Amygdala (tissue), 56 donors: ENCODE measurements at places on chromosomes 6 and 20.

DNA sequence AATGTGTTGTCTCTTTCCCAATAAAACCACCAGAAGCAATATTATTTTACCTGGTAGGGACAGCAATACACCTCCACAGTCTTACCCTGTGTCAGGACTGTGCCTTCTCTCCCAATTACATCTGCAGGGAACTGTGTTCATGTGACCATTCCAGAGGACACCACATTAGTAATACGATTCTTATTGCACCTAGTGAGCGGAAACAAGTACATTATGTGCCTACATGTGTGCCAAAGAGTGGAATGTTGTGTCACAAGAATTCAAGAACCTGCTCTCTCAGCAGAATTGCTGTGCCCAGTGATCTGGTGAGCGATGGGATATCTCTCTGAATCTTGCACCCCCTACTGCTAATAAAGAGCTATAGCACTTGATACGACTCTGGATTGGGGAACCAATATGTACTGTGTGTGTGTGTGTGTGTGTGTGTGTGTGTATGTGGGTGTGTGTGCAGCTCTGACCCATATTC, 57.4 kb upstream of the FOXC1 start:
- no peak for DNase-seq

DNA sequence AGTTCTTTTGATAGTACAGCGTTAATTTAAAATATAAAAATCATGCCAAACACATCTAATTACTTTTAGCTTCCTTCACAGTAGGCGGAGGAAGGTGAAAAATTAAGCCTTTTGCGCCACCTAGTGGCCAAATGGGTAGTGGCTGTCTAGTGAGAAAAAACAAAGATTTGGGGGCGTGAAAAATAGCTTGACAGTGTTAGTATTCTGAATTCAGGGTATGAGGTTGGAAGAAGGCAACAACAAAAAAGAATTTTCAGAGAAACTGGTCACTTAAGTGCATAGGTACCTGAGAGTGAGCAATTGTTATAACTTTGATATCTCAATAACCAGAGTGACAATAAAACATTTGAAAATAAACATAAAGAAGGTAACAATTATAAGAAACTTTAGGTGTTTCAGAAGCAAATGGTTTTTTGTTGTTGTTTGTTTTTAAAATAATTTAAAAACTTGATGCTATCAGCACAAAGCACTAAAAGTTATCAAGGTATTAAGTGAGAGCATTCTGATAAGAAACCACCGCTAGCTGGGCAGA, 14.3 kb downstream of the PSMB9 start:
- no peak for DNase-seq

DNA sequence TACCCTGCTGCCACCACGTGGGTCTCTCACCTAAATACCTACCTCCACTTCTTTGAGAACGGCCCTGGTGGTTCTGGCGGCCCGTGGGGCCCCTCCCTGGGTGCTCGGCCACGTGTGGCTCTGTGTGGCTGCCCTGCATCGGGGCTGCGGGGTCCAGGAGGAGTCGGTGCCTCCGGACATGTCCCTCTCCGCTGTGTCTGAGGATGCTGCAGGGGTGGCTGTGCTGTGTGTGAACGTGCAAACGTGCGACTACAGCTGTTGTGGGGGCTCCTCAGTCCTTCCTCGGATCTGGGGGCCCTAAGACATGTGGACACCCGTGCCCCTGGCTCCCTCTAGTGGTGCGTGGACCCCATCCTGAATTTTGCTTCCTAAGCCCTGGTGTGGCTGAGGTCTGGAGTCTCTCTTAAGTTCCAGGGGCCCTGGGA, 691.8 kb downstream of the QKI start:
- DNase-seq = no peak

GRCh38 chr6:120378582-120379220, 955.6 kb downstream of the TBC1D32 start:
- no peak for DNase-seq

DNA sequence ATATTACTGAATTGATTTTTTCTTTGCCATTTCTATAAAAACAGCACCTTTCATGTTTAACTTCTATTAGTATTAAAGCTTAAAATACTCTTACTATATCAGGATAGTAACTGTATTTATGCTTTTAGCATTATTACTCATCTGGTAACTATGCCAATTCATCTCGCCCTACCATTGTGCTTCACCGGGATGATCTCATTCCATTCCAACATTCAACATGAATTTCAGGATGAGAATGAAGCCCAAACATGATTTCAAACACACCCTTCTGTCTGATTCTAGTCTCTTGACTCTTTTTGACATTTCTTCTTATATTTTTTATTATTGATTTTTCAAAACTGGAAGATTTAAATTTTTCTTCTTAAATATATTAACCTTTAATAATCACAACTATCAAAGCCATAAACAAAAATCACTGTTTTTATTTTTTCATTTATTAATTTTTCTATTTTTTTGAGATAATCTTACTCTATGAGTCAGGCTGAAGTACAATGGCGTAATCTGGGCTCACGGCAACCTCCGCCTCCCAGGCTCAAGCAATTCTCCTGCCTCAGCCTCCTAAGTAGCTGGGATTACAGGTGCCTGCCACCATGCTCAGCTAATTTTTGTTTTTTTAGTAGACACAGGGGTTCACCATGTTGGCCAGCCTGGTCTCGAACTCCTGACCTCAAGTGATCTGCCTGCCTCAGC, 46.7 kb downstream of the GJA1 start:
- no peak for DNase-seq
